ENCODE measurements at places on chromosomes 2 and 18. TPM values are rescaled to one million over a fixed set of nuclear protein-coding genes. Genes with fewer than 3 reads are reported as not detected.

The GKN1 gene
- not detected for total RNA-seq

- DNase-seq = no peak
Observed at GRCh38 chr2:128298846-128299507, 19.7 kb downstream of the HS6ST1 start.

The CCDC68 gene
- 8.3 TPM for total RNA-seq

GRCh38 chr2:36695746-36696415 is 626 bp upstream of the VIT start:
- peak; percentile 66 for DNase-seq

- DNase-seq = no peak
Observed at GRCh38 chr2:71895320-71896161, 252.1 kb downstream of the CYP26B1 start.
